ENCODE measurements at places on chromosomes 7 and 10.

DNA sequence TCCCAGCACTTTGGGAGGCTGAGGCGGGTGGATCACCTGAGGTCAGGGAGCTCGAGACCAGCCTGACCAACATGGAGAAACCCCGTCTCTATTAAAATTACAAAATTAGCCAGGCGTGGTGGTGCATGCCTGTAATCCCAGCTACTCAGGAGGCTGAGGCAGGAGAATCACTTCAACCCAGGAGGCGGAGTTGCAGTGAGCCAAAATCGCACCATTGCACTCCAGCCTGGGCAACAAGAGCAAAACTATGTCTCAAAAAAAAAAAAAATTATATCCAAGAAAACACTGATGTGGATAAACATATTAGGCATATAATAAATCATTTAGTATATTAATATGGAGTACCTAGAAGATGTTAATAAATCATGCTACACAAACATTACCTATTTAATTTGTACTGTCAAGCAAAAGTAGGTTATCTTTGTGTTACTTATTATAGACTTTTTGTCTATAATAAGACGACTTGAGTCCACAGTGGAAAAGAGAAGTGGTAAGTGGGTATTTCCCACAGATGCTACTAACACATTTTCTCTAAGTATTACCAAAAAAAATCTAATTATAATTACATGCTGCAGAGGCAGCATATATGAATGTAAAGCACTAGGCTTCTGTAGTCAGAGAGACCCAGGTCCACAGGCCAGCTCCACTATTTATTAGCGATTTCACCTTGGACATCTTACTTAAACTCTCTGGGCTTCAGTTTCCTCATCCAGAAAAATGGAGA lies 34.5 kb downstream of the DNMBP start:
- DNase-seq: no peak

DNA sequence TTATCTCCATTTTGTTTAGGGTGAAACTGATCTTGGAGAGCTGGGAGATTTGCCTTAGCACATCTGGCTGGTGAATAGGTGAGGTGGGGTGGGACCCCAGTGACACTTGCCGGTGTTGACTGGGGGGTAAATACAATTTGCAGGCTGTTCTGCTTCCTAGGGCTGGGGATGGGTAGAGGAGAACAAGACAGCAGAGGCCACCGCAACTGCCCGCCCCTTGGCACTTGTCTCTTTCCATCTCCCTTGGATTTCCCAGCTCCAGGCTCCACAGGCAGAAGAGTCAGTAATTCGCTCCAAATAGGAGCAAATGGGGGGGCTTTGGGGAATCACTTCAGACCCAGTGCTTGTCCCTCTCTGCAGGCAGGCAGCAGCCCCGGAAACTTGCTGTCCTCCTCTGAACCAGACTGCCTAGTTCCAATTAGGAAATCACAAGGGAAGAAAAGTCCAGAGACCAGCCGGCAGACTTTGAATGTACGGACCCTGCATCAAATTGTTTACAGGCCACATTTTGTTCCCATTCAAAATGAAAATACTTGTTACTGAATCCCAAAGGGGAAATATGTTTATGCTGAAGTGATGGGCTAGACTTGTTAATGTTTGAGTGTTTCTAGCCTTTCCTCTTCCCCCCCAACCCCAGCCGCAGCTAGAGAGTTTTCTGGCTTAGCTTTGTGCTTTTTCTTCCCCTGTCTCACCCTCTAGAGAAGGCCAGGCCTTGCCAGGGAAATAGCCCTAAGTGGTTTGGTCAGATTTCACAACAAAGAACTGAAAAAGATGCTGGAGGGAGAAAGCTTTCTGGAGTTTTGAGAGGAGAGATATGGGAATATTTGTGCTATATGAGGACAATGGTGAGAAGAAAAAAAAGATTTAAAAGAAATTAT lies 10.0 kb upstream of the INPP5F start:
- DNase-seq: no peak

- peak; percentile 6 for DNase-seq
Measured at GRCh38 chr10:78578929-78579328, 489.8 kb upstream of the ZMIZ1 start.

GRCh38 chr7:66535414-66536329 lies 93.0 kb upstream of the KCTD7 start:
- DNase-seq: no peak

DNA sequence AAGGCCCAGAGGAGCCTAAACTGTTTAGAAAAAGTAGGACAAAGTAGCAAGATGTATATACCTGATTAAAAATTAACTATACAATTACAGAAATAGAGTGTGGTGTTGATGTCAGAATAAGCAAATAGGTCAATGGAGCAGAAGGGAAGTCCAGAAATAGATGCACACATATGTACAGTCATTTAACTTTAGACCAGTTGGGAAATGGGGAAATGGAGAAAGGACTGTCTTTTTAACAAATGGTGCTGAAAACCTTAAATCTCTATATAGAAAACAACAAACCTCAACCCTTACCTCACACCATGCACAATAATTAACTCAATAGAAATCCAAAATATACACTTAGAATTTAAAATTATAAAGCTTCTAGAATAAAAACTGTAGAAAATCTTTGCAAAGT lies 72.2 kb downstream of the CH25H start:
- no peak for DNase-seq

DNA sequence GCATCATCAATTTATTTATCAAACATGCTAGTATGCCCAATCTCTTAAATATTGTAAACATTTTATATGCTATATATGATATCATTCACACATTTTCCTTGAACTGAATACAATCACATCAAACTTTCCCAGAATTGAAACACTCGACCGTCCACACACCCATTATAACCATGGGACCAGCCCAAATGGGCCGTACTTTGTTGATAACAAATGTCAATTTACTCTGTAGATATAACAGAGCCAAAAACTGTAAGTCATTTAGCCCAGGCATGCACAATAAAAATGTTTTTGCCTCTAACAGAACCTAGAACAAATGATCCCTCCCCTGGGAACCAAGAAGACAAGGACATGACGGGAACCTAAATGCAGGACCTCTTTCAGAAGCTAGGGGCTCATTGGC lies 683 bp upstream of the ANKRD22 start:
- DNase-seq: no peak

DNA sequence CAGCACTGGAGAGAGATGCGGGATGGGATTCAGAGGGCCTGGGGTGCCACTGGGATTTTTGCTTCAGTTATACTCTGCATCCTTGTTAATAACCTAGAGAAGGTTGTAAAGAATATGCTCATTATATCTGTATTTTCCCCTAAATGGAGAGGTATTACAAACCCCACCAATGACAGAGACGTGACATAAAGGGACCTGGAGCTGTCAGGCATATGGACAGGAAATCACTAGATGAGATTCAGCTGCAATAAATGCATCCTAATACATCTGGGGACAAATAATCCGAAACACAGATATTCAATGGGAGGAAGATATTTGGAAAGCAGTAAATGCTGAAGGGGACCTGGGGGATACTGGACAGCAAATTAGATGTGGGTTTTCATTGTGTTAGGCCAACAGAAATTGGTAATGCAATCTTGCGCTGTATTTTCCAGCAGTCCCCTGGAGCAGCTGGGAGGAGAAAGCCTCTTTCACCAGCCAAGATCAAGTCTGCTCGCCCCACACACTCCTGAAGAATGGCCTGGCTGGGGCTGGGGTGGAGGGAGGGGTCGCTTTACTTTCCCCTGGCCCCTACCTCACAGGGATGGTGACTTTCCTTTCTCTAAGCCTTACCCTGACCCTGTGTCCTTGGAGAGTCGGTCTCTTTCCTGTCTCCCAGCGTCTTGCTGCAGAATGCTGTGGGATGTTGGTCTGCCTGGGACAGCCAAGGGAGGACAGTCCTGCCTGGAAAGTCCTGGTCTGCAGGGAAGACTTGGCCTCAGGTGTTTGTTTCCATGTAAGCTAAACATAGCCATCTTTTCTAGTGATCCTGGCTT lies 653.8 kb downstream of the LRMDA start:
- no peak for DNase-seq

DNA sequence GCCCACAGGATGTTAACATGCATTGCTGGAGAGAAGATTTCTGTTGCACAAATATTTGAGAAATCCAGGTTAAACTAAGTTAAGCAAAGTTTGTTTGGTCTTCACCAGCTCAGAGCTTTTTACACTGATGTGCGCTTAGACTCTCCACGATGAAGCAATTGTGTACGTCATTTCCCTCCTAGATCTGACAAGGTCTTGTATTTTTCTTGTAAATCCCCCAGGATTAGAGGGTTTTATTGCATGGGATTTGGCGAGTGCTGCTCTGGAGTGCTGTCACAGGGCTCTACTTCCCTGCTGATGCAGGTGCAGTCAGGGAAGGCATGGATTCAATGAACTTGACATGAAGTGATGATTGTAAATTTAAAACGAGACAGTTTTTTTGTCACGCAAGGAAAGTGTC lies 173.3 kb downstream of the PDE1C start:
- no peak for DNase-seq

All from CD4-positive, alpha-beta T cell treated with Interleukin-4 for 4 hours (primary cell).